ENCODE measurements at places on chromosomes 5 and 9.
A peak's percentile ranks its signal among the peaks of the same experiment; 100 is the strongest.

GRCh38 chr9:134444038-134444315 is 117.7 kb downstream of the RXRA start:
- no peak for DNase-seq
- peaks cover 18% of the 10 kb centered on the region for H3K27me3 ChIP-seq
- peaks cover 21% of the 10 kb centered on the region for H3K4me1 ChIP-seq
- no peak overlapping the region for H3K27ac ChIP-seq

DNA sequence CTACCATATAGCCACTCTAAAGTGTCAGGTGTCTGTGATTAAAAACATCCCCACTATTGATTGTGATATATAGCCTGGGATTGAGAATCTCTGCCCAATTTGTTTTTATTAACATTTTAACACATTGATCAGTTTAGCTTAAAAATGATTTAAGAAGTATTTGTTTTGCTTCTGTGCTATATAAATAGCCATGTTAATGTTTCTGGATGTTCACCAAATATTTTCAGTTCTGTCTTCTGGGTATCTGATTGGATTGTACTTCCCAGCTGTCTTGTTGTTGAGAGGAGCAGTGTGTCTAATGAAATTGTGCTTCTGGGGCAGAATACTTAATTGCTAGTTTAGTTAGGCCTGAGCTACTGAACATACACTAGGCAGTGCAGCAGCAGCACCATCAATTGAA is 126.6 kb upstream of the TUSC1 start:
- H3K27me3 ChIP-seq = no peaks in the 10 kb centered on the region
- H3K27ac ChIP-seq = no peak overlapping the region
- no peak overlapping the region for H3K4me3 ChIP-seq

GRCh38 chr5:139772089-139772791 is 23.4 kb upstream of the PSD2 start:
- no peak overlapping the region for H3K27ac ChIP-seq
- H3K36me3 ChIP-seq = no peaks in the 10 kb centered on the region
- no peak overlapping the region for H3K4me3 ChIP-seq
- peaks cover 16% of the 10 kb centered on the region for H3K27me3 ChIP-seq
- no peak for DNase-seq

DNA sequence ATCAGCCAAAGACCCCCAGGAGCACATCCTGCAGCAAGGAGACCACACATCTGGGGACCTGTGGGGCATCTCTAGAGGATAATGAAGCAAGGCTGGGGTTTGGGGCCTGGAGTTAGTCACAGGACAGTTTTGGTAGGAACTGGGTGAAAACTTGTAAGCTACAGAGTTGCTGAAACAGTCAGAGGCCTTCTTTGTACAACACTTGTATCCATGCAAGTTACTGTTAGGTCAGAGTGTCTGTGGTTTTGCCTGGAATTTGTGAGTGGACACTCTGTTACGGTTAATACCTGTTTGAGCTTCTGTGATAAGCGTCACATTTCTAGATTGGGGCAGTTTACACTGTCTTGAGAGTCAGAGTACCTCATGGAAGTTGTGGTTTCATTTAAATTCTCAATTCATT is 22.6 kb upstream of the ASPN start:
- no peak overlapping the region for H3K27ac ChIP-seq
- H3K27me3 ChIP-seq = no peaks in the 10 kb centered on the region
- H3K36me3 ChIP-seq = no peaks in the 10 kb centered on the region
- no peak for DNase-seq

DNA sequence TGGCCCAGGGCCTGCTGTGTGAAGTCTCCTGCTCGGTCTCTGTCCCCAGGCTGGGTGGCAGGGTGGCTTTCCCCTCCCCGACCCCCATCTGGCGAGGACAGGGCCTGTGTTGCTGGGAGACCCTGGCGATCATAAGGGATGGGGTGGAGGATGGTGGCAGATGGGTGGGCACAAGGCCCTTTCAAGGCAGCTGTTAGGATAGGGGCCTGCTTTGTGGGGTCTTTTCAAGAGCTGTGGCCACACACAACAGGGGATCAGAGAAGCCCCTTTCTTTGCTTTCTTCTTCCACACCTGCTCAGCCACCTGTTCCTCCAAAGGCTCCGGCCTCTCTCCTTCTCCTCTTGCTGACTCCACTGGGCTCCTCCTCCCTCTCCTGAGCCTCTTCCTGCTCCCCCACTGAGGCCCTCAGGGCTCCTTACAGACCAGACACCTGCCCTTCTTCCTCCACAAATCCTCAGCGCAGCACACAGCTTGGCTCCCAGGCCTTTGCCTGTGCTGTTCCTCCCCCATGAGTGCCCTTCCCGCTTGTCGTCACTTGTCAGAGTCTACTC is 15.0 kb upstream of the NEURL1B start:
- peaks cover 39% of the 10 kb centered on the region for H3K4me1 ChIP-seq
- peaks cover 55% of the 10 kb centered on the region for H3K27me3 ChIP-seq
- no peak for DNase-seq
- H3K27ac ChIP-seq = no peak overlapping the region

DNA sequence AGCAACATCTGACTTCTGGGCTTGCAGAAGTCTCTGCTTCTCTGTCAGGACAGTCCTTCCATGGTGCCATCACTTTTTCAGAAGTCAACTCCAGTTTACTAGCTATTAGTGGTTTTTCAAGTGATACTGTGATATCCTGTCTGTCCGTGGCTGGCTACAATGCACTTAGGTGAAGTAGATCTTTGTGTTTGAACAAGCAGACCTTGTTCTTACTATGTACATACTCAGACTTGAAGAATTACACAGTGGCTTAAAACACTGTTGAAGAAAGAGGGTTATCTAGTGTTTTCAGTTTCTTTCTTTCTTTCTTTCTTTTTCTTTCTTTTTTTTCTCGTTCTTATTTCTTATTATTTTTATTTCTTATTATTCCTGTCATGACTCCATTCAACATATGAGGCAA is 228.7 kb downstream of the NTRK2 start:
- H3K4me3 ChIP-seq = no peak overlapping the region
- no peak for DNase-seq
- no peak overlapping the region for H3K27ac ChIP-seq
- peaks cover 23% of the 10 kb centered on the region for H3K4me1 ChIP-seq
- H3K27me3 ChIP-seq = peaks cover 3% of the 10 kb centered on the region

DNA sequence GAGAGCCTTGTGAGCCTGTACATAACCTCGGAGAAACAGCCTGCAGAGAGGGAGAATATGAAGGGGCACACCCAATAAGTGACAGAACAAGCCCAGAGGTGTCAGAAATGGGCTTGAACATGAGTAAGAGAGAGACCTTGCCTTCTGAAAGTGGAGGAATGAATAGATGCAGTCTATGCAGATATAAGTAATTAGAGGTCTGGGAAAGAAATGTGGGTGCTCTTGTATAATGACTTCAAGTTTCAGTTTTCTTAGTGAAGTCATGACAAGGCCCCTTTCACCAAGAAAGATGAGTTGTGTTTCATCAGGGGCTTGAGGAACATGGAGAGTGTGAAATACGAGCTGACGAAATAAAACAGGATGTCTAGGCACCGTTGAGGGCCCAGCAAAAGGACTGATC is 15.1 kb downstream of the GRAMD2B start:
- no peak for DNase-seq
- peak overlapping the region; percentile 2 for H3K27ac ChIP-seq
- peaks cover 3% of the 10 kb centered on the region for H3K27me3 ChIP-seq
- peaks cover 35% of the 10 kb centered on the region for H3K36me3 ChIP-seq

GRCh38 chr5:91830361-91830953 is 447.3 kb upstream of the ARRDC3 start:
- H3K36me3 ChIP-seq = no peaks in the 10 kb centered on the region
- H3K4me1 ChIP-seq = no peaks in the 10 kb centered on the region
- no peak overlapping the region for H3K27ac ChIP-seq
- peaks cover 3% of the 10 kb centered on the region for H3K27me3 ChIP-seq
- no peak overlapping the region for H3K4me3 ChIP-seq
- no peak for DNase-seq

DNA sequence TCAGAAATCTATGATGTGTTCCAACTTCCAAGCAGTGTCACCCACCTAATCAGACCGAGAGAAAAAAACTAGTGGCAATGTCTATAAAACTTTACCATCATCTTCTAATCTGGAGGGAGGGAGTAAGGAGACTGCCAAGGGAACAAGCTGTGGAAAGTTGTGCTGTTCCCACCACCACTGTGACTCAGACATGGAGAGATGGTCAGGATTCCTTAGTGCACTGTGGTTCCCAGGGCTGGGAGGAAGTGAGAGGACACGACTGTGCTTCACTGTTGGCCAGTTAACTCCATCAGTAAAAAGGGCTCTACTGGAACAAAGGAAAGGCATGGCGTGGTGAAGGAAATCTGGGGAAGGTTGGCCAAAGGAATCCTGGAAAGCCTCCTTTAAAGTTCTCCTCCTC is 18.8 kb downstream of the TICAM2 start:
- H3K27me3 ChIP-seq = no peaks in the 10 kb centered on the region
- DNase-seq = no peak
- H3K4me3 ChIP-seq = no peak overlapping the region
- H3K36me3 ChIP-seq = no peaks in the 10 kb centered on the region

- H3K27me3 ChIP-seq = peaks cover 25% of the 10 kb centered on the region
- no peaks in the 10 kb centered on the region for H3K4me1 ChIP-seq
- no peak for DNase-seq
- no peak overlapping the region for H3K27ac ChIP-seq
Observed at GRCh38 chr9:136748666-136749611, 614 bp upstream of the LCN6 start.

DNA sequence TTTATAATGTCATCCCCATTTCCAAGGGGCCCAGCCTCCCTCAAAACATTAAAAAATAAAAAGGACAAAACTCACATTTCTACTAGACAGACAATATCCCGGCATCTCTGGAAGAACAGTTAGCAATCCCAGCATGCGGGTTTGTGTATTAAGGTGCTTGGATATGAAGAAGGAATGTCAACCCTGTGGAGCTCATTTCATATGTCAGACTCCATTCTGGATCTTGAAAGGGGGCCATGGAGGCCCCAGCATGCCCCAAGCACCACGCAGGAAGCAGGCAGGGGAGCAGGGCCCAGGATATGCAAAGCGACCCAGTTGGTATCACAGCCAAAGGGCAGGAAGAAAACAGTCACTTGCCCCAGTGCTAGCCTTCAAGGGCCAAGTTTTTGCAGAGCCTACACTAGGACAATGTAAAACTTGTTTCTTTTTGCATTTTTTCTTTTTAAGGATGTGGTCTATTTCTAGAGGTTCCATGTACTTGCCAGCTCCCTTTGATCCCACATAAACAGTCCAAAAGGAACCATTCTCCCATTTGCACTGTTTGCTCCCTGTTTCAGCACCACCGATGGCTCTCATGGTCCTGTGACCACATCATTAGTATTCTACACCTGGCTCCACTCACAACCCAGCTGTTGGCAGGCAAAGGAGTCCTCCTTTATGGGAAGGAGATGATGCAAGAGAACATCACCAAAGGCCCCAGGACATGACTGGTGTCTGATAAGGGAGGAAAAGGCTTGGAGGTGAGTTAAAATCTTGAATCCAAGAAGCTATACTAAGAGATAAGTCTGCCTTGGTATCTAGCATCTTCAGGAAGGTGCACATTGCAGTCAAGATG is 58.3 kb downstream of the FGF1 start:
- peaks cover 12% of the 10 kb centered on the region for H3K4me1 ChIP-seq
- peaks cover 2% of the 10 kb centered on the region for H3K27me3 ChIP-seq
- no peak for DNase-seq
- H3K4me3 ChIP-seq = no peak overlapping the region
- no peaks in the 10 kb centered on the region for H3K36me3 ChIP-seq
- H3K27ac ChIP-seq = no peak overlapping the region

DNA sequence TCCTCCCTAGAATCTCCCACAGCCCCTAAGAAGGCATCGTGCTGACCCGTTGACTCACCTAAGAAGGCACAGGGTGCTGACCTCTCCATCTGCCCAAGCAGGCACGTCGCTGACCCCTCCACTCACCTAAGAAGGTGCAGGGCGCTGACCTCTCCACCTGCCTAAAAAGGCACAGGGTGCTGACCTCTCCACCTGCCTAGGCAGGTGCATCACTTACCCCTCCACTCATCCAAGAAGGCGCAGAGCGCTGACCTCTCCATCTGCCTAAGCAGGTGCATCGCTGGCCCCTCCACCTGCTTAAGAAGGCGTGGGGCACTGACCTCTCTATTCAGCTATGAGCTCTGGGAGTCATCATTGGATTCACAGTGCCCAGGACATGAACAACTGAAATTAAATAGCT is 54.4 kb upstream of the FCN1 start:
- H3K36me3 ChIP-seq = no peaks in the 10 kb centered on the region
- no peak overlapping the region for H3K27ac ChIP-seq
- H3K4me3 ChIP-seq = no peak overlapping the region
- no peak for DNase-seq

DNA sequence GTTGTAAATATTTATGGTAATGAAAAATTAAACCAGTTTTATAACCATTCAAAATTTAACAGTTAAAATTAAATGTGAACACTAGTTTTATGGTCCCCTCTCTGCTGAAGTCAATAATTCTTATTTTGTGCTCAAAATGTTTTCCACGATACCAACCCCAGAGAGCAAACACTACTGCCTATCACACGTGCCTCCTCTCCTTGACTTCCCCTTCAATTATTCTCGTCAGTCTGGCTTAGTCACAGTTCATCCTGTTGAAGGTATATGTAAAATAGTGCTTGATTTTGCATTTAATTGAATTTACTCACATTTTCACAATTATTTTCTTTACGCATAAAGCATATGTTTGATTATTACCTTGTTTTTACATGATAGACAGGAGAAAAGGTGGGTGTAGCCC is 148.8 kb downstream of the CCDC192 start:
- H3K4me1 ChIP-seq = no peaks in the 10 kb centered on the region
- no peak for DNase-seq
- H3K4me3 ChIP-seq = no peak overlapping the region
- H3K27ac ChIP-seq = no peak overlapping the region
- peaks cover 3% of the 10 kb centered on the region for H3K36me3 ChIP-seq

DNA sequence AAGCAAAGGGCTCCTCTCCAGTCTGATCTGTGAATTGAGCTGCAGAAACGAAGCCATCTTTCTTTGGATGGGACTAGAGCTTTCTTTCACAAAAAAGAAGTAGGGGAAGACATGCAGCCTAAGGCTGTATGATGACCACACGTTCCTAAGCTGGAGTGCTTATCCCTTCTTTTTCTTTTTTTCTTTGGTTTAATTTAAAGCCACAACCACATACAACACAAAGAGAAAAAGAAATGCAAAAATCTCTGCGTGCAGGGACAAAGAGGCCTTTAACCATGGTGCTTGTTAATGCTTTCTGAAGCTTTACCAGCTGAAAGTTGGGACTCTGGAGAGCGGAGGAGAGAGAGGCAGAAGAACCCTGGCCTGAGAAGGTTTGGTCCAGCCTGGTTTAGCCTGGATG is 82.1 kb downstream of the PIK3R1 start:
- H3K4me3 ChIP-seq = peak overlapping the region; percentile 14
- no peak for DNase-seq
- peaks cover 4% of the 10 kb centered on the region for H3K27me3 ChIP-seq
- H3K36me3 ChIP-seq = peaks cover 91% of the 10 kb centered on the region

All from nephron progenitor cell (in vitro differentiated cells).